ENCODE measurements at places on chromosomes 3 and 15.

DNA sequence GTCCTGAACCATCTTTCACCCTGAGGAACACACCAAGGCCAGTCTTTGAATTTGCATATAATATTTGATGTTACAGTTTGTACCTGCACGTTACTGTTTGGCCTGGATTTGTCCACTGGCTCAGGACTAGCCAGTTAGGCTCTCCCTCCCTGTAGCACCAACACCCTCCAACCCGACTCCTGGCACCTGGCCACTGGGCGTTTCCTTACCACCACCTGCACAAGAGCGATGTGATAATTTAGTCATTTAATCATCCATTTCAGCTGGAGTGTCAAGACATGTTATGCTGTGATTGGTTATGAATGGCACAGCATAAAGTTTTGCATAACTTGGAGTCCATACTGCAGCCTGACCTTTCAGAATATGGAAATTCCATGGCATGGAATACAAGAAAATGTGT is 242.4 kb downstream of the KCNMB2 start:
- no peak for DNase-seq

DNA sequence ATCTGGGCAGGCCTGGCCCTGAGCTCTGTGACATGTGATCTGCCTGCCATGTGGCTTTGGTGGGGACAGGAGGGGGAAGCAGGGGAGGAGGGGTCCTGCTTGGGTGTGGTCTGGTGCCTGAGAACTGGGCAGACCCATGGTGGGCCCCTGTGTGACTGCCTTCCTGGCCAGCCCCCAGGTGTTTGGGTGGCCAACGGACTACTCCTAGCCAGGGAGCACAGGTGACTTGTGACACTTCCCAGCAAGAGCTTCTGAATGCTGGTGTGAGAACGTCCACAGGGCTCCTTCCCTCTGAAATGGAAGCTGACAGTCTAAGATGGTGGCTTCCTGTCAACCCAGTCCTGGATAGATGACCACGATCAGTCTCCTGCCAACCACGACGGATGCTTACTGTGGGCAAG is 136.1 kb upstream of the MEF2A start:
- DNase-seq: no peak

- DNase-seq: no peak
Observed at GRCh38 chr3:150607267-150608065, 4.3 kb downstream of the SELENOT start.

DNA sequence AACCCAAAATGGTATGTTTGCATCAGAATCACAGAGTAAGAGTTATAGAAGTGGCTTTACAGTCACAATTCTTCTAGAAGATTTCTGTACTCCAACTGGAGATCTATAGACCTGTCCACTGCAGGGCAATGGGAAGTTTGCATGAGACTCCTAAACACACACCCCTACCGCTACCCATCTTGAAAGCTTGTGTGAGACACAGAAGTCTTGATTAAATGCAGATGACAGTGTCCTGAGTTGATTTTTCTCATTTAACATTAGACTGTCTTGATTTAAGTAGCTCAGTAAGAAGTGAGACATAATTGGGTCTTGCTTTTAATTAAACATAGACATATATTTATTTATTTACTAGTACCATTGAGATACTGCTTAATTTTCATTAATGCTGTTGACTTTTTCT is 54.4 kb downstream of the CD47 start:
- no peak for DNase-seq

DNA sequence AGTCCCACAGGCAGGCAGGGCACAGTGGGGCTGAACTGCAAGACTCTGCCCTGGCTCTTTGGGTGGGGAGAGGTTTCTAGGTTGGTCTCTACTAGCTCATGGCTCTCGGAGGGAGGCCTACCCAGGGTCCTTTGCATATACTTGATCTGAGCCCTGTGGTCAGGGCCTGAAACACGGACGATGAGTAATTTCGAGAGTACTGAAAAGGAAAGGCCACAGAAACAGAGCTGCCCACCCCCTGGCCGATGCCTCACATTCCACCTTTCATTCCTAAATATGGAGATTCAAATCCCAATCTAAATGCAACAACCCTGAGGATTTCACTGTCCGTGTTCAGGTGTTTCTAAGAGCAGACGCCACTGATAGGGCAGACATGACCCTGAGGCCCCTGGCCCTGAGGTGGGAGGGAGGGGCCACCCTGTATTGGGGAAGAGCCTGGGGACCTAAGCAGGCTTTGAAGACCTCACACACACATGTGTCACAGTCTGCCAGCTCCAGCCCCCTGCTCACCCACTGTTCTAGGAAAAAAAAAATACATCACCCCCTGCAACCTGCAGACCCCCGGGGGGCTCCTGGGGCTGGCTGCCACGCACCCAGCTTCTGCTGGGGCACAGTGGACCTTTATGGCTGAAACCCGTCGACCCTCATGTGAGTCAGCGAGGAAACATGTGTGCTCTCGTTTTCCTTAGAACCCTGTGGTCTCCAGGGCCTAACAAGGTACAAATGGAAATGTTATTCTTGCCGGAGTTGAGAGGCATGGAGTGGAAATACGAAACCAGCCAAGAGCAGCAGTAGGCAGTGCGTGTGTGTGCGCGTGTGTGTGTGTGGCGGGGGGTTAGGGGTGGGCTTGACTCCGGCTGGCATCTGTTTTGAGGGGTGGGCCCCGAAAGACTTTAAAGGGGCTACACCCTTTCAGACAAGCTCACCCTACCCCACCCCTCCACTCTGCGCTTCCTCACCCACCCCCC is 112.7 kb downstream of the CHSY1 start:
- no peak for DNase-seq

DNA sequence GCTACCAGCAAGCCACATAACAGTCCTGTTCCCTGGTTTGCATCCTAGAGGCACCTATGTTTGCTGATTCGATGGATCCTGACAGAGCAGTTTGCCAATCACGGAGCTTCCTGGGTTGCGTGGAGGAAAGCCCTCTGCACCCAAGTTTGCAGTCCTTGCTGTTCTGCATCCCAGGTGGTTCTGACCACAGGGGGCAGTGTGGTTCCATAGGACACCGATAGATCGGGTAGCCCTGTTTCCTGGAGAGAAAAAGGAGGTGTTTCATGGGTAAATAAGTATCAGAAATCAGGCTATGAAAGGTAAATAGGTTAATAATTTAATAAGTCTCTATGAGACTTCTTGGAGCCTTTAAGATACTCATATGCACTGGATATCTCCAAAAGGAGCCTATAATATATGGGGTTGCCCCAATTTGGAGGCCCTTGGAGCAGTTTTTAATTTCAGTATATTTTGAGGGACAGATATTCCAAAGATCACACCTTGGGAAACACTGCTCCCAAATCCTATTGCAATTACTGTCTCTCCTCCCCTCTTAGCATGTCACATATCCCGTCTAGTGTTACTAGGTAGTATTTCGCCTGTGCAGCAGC is 194.6 kb upstream of the TPM1 start:
- DNase-seq: peak; percentile 21

DNA sequence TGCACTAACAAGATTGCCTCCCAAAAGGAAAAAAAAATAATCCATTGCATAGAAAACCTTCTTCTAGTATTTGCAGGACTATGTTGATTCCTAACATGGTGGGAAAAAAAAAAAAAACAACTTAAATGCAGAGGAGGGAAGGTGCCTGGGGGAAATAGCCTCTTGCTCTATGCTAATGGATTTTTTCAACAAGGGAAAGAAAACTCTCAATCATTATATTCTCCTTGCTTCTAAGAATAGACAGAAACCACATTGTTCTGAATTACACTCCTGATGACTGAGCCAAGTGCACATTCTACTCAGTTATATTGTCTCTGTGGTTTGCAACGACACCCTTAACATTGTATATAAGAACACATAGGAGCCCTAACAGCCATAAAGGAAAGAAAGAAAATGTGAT is 760.2 kb downstream of the NAALADL2 start:
- no peak for DNase-seq

DNA sequence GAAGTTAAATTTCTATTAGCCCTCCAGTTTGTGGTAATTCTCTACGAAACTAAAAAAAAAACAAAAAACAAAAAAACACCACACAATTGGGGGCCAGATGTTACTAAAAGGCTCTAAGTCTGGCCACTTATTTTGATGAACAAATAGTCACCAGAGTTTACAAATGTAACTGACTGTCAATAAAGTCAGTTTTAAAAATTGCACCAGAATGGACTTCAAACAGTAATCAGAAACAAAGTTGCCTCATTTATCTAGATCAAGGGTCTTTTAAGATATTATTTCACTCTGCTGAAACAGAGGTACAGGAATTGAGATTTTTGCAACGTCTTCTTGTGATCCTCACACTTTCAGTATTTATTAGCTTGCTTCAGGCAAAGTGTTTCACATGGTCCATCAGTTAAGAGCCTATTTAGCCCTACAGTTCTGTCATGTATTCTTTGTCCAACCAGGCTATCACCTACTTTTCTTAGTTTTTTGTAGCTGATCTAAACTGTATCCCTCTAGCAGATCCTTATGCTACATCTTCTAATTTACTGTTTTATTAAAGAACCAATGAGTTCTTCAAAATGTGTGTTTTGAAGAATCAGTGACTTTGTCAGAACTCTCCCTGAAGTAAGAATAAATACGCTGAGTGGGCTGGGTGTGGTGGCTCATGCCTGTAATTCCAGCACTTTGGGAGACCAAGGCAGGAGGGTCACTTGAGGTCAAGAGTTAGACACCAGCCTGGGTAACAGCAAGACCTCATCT is 74.7 kb downstream of the ANKRD28 start:
- DNase-seq: no peak

- DNase-seq: no peak
Observed at GRCh38 chr3:124960105-124960504, 25.6 kb upstream of the MUC13 start.

DNA sequence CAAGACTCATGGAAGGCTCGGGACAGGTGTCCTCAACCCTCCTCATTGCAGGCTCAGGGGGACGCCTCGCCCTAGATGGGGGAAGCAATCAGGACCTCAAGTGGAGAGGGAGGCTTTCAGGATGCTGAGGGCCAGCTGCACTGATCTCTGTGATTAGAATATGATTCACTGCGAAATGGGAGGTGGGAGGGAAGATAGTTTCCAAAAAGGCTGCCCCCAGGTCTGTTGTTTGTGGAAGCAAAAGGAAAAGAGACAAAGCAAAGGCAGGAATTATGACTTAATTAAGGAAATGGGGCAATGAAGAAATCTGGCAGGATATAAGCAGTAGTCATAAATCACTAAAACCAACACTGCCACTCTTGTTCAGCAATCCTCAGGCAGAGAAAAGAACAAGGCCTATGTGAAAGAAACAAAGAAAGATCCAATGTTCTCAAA is 85.6 kb upstream of the ABHD17C start:
- DNase-seq: no peak

DNA sequence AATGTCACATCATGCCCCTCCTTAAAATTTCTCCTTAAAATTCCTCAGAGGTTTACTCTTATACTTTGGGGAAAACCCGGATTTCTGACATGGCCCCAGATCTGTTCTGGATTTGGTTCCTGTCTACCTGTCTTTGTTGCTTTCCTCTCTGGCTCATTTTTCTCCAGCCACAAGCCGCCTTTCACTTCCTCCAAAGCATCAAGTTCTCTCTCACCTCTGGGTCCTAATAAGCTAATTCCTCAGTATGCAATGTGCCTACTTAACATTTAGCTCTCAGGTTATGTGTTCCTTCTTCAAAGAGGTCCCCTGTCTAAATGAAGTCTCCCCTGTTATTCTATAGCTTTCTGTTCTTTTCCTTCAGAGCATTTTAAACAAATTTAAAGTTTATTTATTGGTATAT is 16.1 kb downstream of the HMG20A start:
- no peak for DNase-seq

- DNase-seq: no peak
Observed at GRCh38 chr15:81029414-81030300, 28.9 kb downstream of the TLNRD1 start.

DNA sequence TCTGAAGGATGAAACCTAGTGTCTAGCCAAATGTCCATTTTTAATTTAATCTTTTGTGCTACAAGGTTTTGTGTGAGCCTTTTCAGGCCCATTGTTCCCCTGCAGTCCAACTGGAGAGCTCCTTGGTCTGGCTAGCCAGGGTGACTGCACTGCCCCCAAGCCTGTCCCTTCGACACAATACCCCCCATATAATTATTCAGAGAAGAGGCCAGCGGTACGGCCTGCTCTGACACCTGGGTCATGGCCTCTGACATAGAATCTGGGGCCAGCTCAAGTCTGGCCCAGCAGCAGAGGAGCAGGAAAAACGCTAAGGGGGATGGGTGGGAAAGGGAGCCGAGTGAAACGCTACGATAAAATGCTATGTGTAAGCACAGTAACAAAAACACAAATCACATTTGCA is 64.2 kb upstream of the PYGO1 start:
- DNase-seq: no peak

DNA sequence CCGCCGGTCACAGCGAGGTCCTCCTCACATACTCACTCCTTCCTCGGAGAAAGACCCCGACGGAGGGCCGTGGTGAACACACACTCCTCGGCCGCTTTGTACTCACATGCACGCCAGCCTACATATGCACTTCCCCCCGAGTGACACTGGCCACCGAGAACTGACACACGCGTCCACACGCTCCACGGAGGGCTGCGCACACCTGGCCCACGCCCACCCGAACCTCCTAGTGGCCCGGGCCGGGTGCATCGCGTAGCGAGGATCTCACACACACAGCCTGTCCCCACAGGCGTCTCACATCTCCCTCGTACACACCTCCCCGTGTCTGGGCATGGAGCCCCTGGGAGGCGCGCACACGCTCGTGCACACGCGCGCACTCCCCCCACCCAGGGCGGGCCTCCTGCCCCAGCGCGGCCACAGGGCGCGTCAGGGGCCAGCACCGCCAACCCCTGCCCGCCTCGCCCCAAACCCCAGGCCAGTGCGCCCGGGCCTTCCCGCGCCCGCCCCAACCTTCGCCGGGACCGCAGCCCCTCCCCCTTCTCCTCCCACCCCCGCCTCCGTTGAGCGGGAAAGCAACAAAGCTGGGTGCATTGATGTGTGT is 411 bp upstream of the C3orf70 start:
- DNase-seq: no peak

DNA sequence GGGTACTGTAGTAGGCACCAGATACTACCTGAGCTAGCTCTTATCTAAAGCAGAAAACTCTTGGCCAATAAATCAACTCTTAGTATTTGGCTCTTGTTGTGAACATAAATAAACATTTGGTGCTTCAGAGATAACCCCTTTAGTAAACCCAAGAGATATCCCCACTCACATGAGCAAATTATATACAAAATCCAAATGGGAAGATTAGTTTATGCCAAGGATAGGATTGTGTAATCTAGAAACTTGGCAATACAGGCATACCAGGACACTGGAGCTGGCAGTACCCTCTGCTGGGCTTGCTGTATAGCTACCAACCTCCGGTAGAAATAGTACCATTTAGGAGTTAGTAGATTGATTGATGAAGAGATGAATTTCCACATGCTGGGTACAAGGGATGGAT is 127.0 kb downstream of the LIPC start:
- DNase-seq: no peak

All from T-helper 9 cell (primary cell).